ENCODE measurements at places on chromosomes 3 and 15. TPM values are rescaled to one million over a fixed set of nuclear protein-coding genes. Genes with fewer than 3 reads are reported as not detected.

GRCh38 chr3:194090716-194091115 lies 45.2 kb upstream of the HES1 start:
- no peak for DNase-seq

GRCh38 chr15:60751985-60752952 lies 273.3 kb upstream of the ICE2 start:
- DNase-seq: no peak

GRCh38 chr3:25273582-25274171 lies 154.4 kb upstream of the RARB start:
- no peak for DNase-seq

DNA sequence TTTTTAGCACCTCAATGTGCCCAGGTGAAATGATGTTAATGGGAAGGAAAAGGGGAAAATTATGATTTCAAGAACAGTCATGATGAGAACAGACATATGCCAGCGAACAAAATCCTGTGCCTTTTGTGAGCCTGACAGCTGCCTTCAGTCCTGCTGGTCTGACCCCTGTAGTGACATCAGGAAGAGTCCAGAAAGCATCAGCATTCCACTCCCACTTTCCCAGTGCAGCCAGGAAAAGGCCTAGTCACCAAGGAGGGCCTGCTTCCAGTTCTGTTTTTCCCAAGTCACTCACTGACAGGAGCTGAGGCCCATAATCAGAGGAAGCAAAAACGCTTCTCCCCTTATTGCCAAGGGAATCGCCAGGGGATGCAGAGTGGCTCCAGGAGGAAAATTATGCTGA lies 218.4 kb downstream of the ABHD5 start:
- DNase-seq: no peak

The LARP6 gene
- total RNA-seq: 1.3 TPM

The TEX9 gene
- total RNA-seq: 3.8 TPM

The FANCD2 gene
- 8.9 TPM for total RNA-seq

DNA sequence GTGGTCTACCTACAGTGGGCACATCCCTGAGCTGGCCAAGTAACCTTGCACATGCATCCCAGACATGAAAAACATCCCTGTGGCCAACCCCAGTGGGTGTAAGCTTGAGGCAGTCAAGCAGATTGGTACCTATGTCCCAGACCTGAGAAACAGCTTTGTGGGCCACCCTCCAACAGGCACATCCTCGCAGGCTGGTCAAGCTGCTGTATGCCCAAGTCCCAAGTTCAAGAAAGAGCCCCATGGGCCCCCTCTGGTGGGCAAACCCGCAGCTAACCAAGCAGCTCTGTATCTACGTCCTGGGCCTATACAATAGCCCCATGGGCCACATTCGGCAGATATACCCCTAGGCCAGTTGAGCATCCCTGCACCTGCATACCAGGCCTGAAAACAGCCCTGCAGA lies 186.3 kb upstream of the GPR149 start:
- no peak for DNase-seq

DNA sequence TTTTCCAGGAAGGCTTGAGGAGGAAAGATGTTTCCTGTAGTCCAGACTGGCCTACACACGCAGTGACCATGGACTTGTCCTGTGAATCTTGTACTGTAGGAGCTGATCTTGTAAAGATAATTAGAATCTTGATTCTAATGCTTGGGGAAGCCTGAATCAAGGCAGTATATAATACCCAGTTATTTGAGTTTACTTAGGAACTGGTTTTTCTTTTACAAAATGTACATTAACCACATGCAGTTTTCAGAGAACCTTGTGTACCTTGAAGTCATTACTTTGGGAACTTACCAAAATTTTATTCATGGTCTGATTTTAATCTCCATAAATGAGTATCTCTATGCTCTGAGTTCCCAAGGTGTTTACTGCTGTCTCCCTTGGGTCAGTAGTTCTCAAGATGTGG lies 439.9 kb upstream of the AZI2 start:
- DNase-seq: no peak

DNA sequence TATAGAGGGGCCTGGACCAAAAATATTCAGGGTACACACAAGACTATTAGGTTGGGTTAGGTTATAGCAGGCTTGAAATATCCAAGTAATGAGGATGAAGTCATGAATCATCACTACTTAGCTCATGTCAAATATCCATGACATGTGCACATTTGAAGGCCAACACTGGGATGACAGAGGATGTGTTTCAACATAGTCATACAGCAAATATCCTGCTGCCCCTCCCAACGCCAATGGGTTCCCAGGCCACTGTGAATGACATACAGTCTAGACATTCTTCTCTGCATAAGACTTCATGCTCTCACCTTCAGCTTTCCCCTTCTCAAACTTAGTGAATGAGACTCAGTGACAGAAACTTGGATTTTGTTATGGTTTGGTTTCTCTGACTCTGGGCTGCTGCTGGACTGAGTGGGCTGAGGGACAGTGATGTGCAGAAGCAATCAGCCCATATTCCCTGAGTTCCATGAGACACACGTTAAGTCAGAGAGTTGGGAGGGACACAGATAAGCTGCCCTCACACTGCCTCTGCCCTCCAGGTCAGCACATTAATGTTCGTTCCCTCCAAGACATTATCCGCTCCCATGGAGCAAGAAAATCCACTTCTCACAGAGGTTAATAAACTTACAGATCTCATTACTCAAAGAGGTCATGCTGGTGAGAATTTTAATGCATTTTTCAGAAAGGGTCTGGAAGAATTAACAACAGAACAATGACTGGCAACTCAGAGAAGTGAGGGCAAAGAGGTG lies 15.4 kb downstream of the HOMER2 start:
- DNase-seq: no peak

The TJP1 gene
- under 0.01 TPM for total RNA-seq

The GOLGA6L10 gene
- 0.54 TPM for total RNA-seq

DNA sequence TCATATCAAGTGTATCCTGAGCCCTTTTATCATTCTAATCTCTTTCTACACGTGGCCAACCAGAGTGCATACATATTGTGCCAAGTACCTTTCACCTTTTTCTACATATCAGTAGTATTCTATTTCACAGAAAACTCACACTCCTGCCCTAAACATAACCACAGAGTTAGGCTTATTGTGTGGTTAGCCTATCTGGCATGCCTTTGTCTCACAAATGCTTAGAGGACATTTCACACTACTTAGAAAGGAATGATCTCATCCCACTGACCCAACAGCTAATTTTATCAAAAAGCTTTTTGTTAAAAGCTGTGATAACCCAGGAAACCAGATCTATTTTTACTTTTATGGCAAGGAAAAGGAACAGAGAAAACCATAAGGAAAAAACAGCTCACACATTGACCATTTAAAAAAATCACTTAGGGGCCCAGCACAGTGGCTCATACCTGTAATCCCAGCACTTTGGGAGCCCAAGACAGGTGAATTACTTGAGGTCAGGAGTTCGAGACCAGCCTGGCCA lies 17.8 kb upstream of the MAP4 start:
- DNase-seq: no peak

- DNase-seq: no peak
Observed at GRCh38 chr3:122058294-122058693, 3.1 kb downstream of the CD86 start.

The A4GNT gene
- not detected for total RNA-seq
